ENCODE measurements at places on chromosomes 11 and 22. TPM values are rescaled to one million over a fixed set of nuclear protein-coding genes. Genes with fewer than 3 reads are reported as not detected.

E2F8 gene
- total RNA-seq, result 0.41 TPM

OR5D13 gene
- not detected for total RNA-seq

OTOG gene
- under 0.01 TPM for total RNA-seq

CYB5R2 gene
- total RNA-seq, result 2.0 TPM

CCDC81 gene
- total RNA-seq, result 0.82 TPM

C11orf71 gene
- total RNA-seq, result 13.9 TPM

ALDH3B2 gene
- not detected for total RNA-seq

IGF2 gene
- 19.6 TPM for total RNA-seq

PKP3 gene
- not detected for total RNA-seq

DNA sequence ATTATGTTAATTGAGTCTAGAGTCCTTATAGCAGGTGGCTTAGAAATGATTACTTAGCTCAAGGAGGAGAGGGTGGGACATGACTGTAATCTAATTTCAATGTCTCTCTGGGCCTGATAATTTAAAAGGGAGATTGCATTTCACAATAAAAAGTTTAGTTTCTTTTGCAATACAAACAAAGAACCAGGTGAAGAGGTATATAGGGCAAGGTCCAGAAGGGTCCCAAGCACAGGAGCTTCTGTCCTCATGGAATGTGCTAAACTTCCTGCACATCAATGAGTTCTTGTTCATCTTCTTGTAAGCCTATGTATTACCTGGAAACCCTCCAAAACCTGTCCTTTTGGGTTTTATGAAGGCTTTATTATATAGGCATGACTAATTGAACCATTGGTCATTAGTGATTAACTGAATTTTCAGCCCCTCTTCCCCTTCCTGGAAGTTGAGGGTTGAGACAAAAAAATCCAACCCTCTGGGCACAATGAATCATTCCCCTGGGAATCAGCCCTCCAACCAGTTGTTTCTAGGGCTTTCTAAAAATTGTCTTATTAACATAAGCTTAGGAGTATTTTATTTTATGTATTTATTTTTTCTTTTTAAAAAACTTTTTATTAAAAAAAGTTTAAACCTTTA, 37.6 kb downstream of the MS4A2 start:
- DNase-seq, result no peak

GRCh38 chr11:86688398-86689179, 16.2 kb upstream of the ME3 start:
- DNase-seq, result no peak

DNA sequence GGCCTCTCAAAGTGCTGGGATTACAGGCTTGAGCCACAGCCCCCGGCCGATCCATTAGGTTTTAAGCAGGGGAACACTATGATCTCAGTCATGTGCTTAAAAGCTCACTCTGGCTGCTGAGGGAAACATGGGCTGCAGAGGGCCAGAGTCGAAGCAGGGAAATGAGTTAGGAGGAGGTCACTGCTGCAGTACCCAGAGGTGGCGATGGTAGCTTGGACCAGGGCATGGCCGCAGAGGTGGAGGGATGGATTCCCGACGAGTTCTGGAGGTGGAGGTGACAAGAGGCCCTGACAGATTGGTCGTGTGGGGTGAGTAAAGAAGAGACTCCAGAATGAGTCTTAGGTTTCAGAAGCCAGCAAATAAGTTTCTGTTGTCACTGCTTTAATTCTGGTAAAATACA, 54.4 kb upstream of the INCENP start:
- DNase-seq, result no peak

- no peak for DNase-seq
Measured at GRCh38 chr11:19116276-19116970, 545 bp upstream of the ZDHHC13 start.

DNA sequence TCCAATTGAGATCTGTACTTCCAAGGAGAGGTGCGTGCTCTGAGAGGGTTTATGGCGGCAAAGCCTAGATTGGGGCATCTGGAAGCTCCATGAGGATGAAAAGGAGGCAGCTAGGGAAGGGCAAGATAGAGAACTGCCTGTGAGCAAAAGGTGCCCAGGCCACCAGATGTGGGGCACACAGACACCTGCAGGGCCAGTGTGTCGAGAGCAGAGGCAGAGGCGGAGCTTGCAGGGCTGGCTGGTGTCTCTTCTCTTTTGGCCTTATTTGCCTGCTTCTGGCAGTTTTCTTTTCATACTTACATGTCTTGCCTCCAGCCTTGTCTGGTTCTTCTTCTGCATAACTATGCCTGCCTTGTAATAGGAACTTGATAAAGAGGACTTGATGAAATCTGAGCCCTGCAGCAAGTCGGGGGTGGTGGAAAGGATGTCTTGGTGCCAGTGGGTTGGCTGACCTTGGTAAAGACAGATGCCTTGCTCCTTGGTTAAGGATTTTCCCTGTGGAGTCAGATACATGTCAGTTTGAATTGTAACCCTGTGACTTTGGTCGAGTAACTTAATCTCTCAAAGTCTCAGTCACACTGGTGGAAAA, 680.3 kb downstream of the NTM start:
- no peak for DNase-seq

DNA sequence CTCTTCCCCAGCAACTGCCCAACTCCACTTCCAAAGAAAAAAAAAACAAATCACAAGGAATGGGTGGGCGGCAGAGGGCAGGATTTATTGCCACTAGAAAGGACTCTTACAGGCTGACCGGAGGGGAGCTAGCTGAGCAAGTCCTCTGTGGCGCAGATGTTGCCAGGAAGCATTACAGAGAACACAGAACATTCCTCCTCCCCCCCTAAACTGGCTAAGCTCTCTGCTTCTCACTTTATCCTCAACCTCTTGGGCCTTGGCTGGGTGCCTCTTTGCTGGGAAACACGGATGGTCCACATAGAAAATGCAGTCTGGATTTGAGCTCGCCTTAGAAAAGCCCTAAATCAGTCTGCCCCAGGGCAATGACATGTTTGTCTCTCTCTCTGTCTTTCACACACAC, 12.6 kb upstream of the FJX1 start:
- no peak for DNase-seq

GRCh38 chr11:9802291-9802861, 138.5 kb downstream of the SWAP70 start:
- no peak for DNase-seq

GRCh38 chr11:126602993-126603392, 247.5 kb downstream of the ST3GAL4 start:
- DNase-seq, result no peak

- no peak for DNase-seq
Measured at GRCh38 chr22:37923927-37924326, 17.8 kb downstream of the MICALL1 start.

DNA sequence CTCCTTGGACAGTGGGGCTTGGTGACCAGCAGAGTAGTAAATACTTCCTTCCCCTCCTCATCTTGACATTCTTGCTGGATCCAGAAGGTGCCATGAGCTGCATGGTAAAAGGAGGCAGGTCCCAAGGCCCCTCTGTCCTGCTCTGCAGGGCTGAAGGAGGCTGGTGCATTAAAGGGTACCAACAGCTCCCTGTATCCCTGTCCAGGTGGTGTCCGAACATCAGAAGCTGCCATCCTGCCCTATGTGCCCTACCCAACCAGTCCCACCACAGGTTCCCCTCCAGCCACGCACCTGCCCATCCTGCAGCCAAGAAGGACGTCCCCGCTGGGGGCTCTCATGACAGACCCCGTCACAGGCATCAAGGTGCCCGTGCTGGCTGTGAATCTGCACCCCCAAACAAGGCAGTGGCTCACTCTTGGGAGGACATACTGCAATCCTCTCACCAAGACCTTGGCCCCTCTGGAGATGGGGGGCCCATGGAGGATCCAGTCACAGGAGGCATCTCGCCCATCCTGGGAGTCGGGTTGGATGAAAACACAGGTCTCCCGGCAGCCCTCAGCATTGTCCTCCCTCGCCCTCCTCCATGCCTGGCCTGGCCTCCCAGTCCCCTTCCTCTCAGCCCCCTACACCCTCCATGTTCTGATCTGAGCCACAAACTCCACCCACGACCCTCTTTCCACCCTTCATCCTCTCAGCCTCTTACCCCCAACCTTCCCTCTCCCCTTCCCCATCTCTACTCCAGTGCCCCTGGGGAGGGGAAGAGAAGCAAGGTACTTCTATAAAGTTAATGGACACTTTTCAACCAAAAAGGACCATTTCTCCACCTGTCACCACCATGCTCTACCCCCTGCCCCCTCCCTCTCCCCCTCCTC, 55.1 kb downstream of the BTG4 start:
- no peak for DNase-seq

- DNase-seq, result no peak
Measured at GRCh38 chr11:16598906-16599305, 139.5 kb upstream of the C11orf58 start.

GRCh38 chr11:47324520-47324919, 28.0 kb downstream of the MYBPC3 start:
- no peak for DNase-seq

DNA sequence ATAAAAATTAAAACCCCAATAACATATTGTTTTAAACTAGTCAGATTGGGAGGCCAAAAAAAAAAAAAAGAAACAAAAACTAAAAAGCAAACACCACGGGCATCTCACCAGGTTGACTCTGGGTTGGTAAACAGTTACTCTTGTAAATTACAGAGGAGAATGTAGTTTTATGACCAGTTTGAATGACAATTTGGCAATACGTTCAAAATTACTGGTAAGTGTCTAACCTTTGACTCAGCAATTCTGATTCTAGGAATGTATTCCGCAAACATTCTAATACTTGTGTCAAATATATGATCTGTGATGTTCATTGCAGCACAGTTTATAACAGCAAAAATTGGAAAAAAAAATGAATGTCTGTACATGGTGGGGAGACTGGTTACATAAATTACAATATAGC, 1376.0 kb downstream of the TBC1D22A start:
- DNase-seq, result no peak

GRCh38 chr22:29625090-29625825, 21.8 kb downstream of the NF2 start:
- DNase-seq, result no peak

GRCh38 chr22:36111316-36111715, 49.2 kb downstream of the APOL3 start:
- no peak for DNase-seq

DNA sequence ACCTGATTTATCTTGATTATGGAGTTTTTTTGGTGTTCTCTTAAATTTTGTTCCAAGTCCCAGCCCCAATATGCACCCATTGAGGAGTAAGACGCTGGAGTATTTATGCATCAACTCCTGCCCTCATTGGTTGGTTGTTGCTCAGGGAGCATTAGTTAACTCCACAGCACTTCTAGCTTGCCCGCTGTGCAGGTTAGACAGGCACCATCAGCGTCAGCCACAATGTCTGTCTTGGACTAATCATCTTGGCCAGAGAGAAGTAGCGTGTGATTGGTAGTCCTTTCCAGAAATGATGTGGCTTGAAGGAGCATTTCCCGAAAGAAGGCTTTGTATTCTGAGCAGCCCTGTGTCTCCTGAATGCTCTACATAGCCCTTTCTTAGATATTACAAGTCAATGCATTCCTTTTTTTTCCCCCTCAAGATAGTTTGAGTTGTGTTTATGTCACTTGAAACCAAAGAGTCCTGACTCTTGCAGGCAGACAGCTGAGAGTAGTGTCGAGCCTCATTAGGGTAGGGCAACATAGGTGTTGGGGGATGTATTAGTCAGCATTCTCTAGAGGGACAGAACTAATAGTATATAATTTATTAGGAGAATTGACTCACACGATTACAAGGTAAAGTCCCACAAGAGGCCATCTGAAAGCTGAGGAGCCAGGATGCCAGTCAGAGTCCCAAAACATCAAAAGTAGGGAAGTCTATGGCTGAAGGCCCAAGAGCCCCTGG, 94.6 kb upstream of the RCN1 start:
- no peak for DNase-seq

DNA sequence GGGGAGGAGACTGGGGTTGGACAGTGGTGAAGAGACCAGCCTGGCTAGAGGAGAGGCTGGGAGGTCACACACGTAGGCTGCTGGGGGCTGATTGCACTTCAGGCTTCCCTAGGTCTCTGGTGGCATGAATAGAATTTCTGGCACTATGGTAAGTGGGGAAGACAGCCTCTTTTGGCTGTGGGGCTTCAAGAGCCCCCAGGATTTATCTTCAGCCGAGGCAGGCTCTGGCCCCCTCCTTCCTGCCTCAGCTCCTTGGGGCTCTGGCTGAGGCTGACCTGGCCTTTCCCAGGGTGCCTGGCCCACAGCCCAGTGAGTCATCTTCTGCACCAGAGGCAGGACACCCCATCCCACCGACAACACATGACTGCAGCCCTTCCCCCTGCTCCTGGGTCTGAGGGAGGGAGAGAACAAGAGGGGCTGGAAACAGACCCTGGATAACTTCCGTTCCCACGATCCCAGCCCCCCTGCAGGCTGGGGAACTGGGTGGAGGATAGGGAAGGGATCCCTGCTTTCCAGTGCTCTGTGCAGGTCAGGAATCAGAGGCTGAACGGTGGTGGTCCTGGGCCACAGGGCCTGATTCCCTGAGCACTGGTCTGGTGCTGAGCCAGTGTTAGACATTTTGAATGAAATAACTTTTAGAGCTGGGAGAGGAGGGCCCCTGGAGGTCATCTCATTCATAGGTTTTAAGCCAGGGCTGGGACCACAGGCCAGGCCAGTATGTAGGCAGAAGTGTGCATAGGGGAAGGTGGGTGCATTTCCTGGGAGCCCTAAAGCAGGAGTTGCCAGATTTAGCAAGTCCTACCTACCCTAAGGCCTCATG, 26.5 kb downstream of the ARHGEF17 start:
- no peak for DNase-seq

DNA sequence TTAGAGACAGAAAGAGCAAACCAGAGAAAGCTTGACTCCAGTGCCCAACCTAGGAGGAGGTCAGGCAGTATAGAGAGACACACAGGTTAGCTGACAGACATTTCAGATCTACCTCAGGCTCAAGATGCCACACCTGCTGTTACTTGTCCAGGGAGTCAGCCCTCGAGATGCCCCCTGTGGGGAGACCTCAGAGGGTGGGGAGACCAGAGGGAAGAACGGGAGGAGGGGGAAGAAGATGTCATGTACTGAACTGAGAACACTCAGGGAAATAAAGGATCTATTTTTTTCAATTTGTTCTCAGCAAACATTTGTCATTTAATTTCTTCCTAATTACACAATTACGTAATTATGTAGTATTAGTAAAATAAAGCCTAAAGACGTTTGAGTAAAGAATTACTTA, 196.3 kb upstream of the CADM1 start:
- no peak for DNase-seq

DNA sequence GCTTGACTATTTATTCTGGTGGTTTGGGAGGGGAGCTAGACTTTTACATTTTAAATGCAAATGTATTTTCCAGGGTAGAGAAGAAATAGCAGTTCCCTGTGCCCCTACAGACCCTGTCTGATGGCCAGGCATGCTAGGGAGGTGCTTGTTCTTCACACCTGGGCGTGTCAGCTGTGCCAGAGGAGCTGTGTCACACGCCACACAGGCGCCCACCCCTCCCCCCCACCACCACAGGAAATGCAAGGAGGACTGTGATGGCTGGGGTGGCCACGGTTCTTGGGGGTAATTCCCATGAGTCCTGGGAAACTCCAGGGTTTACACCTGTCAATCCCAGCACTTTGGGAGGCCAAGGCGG, 82.2 kb downstream of the FLI1 start:
- DNase-seq, result no peak
